ENCODE measurements at places on chromosomes 2 and 18. TPM values are rescaled to one million over a fixed set of nuclear protein-coding genes. Genes with fewer than 3 reads are reported as not detected.

DNA sequence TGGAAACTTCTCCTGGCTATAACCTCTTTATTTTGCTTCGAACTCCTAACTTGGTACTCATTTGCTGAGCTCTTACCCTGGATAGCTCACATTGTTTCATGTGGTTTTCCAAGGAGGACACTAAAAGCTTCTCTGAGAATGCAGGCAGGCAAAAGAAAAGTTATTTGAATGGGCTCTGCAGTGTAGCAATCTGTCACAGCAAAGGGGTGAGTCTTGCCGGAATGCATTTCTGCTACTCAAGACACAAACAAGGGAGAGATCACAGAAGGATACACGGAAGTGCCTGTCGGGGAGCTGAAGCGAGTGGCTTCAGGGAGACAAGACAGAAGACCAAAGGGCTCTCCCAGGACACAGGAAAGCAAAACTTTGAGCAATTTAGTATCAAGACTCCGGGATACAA is 265.4 kb downstream of the SS18 start:
- H3K4me3 ChIP-seq, result no peak overlapping the region
- no peak overlapping the region for H3K27ac ChIP-seq
- no peaks in the 10 kb centered on the region for H3K27me3 ChIP-seq
- DNase-seq, result no peak

GRCh38 chr2:28901841-28902240 is 7.4 kb downstream of the WDR43 start:
- H3K27ac ChIP-seq, result no peak overlapping the region
- no peak for DNase-seq
- no peaks in the 10 kb centered on the region for H3K27me3 ChIP-seq
- H3K36me3 ChIP-seq, result peaks cover 10% of the 10 kb centered on the region
- peaks cover 11% of the 10 kb centered on the region for H3K4me1 ChIP-seq
- H3K4me3 ChIP-seq, result no peak overlapping the region

- no peak for DNase-seq
- no peaks in the 10 kb centered on the region for H3K27me3 ChIP-seq
- H3K4me1 ChIP-seq, result no peaks in the 10 kb centered on the region
- H3K27ac ChIP-seq, result no peak overlapping the region
These were observed 633.1 kb upstream of the SETBP1 start for GRCh38 chr18:44047585-44047984.

DNA sequence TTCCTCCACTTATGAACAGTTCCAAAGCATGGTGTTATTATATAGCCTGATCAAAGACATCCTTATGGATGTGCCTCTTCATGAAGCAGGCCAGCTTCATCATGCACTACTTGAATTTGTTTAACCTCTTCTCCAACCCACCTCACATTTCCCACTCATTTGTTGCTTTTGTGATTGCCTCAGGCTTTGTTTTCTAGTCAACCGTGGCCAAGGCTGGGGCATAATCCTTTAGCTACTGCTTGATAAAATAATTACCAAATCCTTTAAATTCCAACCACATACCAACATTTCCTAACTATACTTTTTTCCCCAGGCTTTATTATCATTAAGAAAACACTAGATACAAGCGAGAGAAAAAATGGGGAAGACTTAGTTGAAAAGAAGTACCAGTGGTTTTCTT is 39.6 kb upstream of the SCN1A start:
- H3K4me1 ChIP-seq, result no peaks in the 10 kb centered on the region
- H3K27ac ChIP-seq, result no peak overlapping the region
- H3K36me3 ChIP-seq, result no peaks in the 10 kb centered on the region
- H3K4me3 ChIP-seq, result no peak overlapping the region

GRCh38 chr2:182559623-182560022 is 132.8 kb upstream of the PDE1A start:
- H3K27me3 ChIP-seq, result no peaks in the 10 kb centered on the region
- no peak overlapping the region for H3K4me3 ChIP-seq
- no peak for DNase-seq
- H3K4me1 ChIP-seq, result no peaks in the 10 kb centered on the region

DNA sequence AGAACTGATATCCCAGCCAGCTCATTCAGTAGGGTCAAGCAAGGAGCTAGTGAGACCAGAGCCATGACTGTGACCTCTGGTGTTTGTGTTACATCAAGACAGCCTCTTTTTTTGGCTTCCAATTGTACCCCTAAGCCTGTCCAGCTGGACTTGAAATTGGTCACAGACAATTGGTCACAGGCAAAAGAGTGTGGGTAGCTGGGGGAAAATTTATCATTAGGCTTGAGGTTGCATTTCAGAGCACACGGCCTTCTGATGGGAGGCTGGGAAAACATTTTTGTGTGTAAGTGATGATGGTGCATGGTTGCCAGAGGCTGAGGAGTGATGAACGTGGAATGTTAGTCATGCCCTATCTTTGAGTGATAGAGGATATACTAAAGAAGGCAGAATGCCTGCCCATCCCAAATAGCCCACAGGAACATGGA is 285.1 kb upstream of the SLC14A2 start:
- no peaks in the 10 kb centered on the region for H3K36me3 ChIP-seq
- no peak overlapping the region for H3K4me3 ChIP-seq
- H3K27me3 ChIP-seq, result no peaks in the 10 kb centered on the region
- H3K4me1 ChIP-seq, result no peaks in the 10 kb centered on the region

DNA sequence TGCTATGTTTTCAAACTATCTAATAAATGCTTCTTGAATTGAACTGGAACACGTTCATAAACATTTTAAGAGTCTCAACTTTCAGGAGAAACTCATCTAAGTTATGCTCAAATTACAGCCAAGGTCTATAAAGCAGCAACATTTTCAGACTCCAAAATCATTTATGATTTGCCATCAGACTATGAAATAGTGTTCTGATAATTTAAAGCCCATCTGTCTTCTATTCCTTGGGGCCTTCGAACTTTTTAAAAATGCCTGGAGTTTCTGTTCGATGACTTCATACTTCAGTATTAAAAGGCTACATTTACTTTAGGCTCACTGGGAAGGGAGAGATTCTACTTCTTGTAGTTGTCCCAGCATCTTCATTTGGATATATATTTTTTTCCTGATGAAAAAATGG is 73.6 kb upstream of the NXPH2 start:
- no peaks in the 10 kb centered on the region for H3K4me1 ChIP-seq
- DNase-seq, result no peak
- no peaks in the 10 kb centered on the region for H3K36me3 ChIP-seq

DNA sequence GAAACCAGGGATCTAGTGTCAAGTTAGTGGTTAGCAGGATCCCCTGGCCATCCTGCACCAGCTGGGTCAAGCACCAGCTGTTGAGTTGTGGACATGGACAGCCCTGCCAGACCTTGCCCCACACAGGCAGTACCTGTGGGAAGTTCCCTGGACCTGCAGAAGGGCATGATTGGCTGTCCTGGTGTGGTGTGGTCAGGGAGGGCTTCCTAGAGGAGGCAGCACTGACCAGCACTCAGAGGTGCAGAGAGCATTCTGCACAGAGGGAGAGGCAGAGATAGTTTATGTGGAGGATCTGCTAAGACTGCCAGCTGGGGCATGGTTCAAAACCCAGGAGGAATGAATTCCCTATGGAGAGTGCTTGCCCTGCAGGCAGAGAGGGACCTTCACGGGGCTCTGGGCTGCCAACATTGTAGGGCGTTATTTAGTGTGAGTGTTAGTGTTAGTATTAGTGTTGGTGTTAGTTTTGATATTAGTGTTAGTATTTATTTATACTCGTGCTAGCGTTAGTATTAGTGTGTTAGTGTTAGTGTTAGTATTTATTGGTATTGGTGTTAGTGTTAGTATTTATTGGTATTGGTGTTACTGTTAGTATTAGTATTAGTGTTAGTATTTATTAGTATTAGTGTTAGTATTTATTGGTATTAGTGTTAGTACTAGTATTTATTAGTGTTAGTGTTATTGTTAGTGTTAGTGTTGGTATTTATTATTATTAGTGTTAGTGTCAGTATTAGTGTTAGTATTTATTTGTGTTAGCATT is 31.9 kb downstream of the TWIST2 start:
- no peaks in the 10 kb centered on the region for H3K4me1 ChIP-seq
- H3K27me3 ChIP-seq, result no peaks in the 10 kb centered on the region
- no peak overlapping the region for H3K4me3 ChIP-seq
- H3K36me3 ChIP-seq, result no peaks in the 10 kb centered on the region
- no peak for DNase-seq

Gene PROM2
- total RNA-seq, result 1.2 TPM

Gene ZCCHC2
- 63.1 TPM for total RNA-seq

Gene HOXD9
- not detected for total RNA-seq
